Left colon (tissue), 2 donors: ENCODE measurements at places on chromosomes 7 and 10. TPM values are rescaled to one million over a fixed set of nuclear protein-coding genes. Genes with fewer than 3 reads are reported as not detected.

DNA sequence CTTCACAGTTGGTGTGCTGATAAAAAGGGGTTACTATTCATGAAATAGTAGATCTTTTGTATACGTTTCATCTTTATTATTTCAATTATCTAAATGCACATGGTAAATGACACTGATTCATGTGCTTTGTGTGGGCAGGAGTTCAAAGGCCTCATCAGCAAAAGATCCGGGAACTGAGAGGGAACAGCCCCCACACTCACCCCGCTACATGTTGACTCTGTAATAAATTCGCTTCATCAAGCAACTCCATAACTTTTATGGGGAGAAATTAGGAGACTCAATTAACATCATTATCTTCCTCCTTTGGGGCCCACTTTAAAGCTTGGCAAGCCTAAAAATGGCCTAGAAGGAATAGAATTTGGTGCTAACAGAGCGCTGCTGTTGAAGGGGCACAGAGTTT, 250.7 kb upstream of the BMPER start:
- DNase-seq = no peak

NRP1 gene
- total RNA-seq = 26.5 TPM

DNA sequence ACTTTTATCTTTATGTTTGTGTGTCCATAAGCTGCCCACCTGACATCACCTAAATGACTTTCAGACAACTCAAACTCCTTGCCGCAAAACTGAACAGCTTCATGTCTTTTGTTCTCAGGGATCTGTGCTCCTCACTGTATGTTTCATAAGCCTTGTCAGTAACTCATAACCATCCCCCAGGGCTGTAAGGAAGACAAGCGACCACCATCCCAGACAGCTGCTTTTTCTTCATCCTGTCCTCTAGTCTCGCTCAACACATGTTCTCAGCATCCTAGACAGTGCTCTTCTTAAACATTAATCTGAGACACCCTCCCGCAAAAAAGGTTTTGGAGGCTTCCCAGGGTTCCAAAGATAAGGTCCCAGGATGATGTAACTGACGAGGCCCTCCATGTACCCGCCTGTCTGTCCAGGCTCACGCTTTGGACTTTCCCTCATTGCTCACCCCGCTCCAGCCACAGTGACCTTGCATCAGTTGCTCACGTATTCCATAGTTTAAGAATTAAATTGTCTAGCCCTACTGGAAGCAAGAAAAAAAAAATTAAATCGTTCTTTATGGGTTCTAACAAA, 69.8 kb downstream of the MAP3K8 start:
- no peak for DNase-seq

STEAP1B gene
- not detected for total RNA-seq

GRCh38 chr7:716222-716621, 10.3 kb upstream of the DNAAF5 start:
- DNase-seq = no peak
